Activated CD4-positive, alpha-beta T cell treated with anti-CD3 and anti-CD28 coated beads, Interleukin-2, amount 10 ng/mL, durations not matched to agents 24 days and 14 days (primary cell): ENCODE measurements at places on chromosomes 7 and 10.

- H3K36me3 ChIP-seq: no peaks in the 10 kb centered on the region
- H3K27ac ChIP-seq: no peak overlapping the region
- peaks cover 7% of the 10 kb centered on the region for H3K27me3 ChIP-seq
- H3K4me1 ChIP-seq: no peaks in the 10 kb centered on the region
- H3K4me3 ChIP-seq: no peak overlapping the region
- DNase-seq: no peak
These were observed 21.9 kb downstream of the ARHGAP22 start for GRCh38 chr10:48582970-48583369.

GRCh38 chr10:17227367-17228090, 512 bp upstream of the VIM start:
- H3K36me3 ChIP-seq: peaks cover 34% of the 10 kb centered on the region
- peak; percentile 83 for DNase-seq
- H3K27me3 ChIP-seq: peaks cover 2% of the 10 kb centered on the region
- peak overlapping the region; percentile 95 for H3K27ac ChIP-seq
- peaks cover 42% of the 10 kb centered on the region for H3K4me1 ChIP-seq
- peak overlapping the region; percentile 96 for H3K4me3 ChIP-seq

DNA sequence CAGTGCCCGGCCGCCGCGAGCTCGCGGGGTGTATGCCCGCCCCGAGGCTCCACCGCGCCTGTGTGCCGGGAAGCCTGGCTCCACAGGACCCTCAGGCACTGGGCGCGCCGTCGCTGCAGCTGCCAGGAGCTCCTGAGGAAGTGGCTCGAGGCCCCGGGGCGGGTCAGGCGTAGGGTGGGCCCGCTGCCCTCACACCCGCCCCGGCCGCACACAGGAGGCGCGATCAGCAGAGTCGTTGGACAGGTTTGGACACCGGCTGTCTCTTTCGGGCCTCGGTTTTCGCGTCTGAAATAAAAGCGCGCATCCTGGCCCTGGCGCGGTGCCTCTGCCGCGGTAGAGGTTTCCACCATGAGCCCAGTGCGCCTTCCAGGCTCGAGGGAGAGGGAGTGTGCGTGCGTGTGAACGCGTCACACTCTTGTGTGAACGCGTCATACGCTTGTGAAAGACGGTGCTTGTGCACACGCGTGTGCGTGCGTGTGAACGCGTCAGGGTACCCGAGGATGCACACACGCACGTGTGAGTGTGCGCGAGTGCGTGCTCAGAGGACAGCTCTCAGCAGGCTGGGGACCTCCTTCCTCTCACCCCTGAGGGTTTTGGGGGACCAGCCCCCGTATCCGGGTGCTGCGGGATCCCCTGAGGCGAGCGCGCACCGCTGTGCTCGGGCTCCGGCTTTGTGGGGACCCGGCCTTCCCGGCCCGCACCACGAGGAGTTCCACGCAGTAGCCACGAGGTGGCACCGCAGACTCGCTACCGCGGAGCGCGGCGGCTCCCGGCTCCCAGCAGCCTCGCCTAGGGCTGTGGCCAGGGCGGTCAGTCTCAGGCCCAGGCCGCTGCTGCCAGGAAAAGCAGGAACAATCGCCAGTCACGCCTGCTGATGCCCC, 83.8 kb downstream of the BMS1 start:
- peaks cover 40% of the 10 kb centered on the region for H3K27me3 ChIP-seq
- H3K4me3 ChIP-seq: peak overlapping the region; percentile 57
- no peaks in the 10 kb centered on the region for H3K36me3 ChIP-seq
- H3K27ac ChIP-seq: no peak overlapping the region
- peaks cover 4% of the 10 kb centered on the region for H3K4me1 ChIP-seq
- peak; percentile 87 for DNase-seq

DNA sequence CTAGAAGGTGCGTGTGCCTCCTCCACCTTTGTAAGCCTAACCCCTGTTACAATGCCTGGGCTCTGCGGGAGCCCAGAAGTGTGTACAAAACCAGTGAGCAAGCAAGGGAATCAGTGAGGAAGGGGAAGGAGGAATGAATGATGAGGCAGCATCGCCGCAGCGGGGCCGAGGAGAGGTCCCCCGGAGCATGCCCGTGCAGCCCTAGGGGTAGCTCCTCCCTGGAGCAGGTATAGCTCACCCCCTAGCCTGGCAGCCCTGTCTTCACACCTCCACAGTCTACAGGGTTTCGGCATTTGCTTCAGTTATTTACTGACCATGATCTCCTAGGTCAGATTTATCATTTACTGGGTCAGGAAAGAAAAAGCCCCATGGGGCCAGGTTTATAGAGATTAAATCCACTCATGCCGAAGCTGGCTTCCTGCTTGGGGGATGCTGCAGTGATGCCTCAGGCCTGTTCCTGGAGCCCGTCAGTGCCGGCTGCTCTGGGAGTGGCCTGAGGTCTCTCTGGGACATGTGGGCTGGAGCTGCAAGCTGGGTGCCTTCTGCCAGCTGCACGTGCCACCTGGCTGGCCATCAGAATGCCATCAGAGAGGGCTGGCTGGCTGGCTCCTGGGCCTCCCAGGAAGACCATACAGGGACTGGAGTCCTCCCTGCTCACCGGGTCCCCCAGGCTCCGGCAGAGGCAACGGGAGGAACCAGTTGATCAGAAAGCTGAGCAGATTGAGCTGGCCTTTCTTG, 138.9 kb downstream of the GRK5 start:
- H3K27ac ChIP-seq: no peak overlapping the region
- H3K36me3 ChIP-seq: peaks cover 40% of the 10 kb centered on the region
- H3K4me3 ChIP-seq: no peak overlapping the region

GRCh38 chr7:91835826-91836368, 44.6 kb downstream of the MTERF1 start:
- no peaks in the 10 kb centered on the region for H3K36me3 ChIP-seq
- H3K27me3 ChIP-seq: no peaks in the 10 kb centered on the region
- no peaks in the 10 kb centered on the region for H3K4me1 ChIP-seq
